Epithelial cell of prostate (primary cell): ENCODE measurements at places on chromosomes 1 and 21.

DNA sequence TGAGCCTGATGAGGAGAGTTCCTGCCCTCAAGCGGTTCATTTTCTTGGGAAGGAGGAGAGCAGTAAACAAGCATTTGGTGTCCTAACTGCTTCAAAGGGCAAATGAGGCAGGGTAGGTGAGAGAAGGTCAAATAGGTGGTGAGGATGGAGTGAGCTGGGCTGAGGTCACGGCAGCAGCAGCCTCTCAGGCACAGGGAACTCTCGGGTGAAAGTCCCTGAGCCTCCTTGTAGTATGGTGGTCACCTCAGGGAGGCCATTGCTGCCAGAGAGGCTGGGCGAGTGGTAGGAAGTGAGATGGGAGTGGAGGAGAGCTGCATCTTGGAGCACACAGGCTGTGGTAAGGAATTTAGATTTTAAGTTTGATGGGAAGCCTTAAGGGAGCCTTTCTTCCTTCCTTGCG, 4.0 kb downstream of the ADARB1 start:
- DNase-seq, result no peak

DNA sequence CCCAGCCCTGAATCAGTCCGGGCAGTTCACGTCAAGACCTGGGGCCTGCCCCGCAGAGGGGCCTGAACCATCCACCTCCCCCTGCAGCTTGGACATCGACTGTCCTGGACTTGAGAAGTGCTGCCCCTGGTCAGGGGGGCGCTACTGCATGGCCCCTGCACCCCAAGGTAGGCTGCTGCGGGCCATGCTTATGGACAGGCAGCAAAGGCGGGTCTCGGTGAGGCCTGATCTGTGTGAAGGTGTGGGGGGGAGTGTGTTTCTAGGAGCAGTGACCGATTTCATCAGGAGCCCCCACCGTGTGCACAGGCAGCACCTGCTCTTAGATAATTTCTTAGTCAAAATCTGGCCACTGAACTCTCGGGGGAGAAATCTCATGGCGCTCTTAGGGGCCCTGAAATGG, 13.0 kb downstream of the UMODL1 start:
- DNase-seq, result no peak

- no peak for DNase-seq
These were observed 185.3 kb upstream of the USP24 start for GRCh38 chr1:55400508-55400907.

DNA sequence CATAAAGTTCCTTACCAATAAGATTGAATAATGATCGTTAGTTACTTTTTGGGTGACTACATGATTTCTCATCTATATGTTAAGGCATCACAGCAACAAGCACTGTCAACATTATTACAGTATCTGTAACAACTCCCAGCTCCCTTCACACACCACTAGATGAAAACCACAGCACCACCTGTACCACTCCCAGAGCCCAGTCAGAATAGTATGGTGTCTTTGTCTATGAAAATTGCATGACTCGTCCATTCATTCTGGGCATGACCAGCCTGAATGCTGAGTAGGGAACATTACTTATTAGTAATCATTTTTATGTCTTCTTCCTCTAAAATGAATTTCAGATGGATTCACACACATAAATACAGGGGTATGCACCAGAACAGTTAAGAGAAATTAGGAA, 7.0 kb downstream of the OLFML2B start:
- DNase-seq, result peak; percentile 72

DNA sequence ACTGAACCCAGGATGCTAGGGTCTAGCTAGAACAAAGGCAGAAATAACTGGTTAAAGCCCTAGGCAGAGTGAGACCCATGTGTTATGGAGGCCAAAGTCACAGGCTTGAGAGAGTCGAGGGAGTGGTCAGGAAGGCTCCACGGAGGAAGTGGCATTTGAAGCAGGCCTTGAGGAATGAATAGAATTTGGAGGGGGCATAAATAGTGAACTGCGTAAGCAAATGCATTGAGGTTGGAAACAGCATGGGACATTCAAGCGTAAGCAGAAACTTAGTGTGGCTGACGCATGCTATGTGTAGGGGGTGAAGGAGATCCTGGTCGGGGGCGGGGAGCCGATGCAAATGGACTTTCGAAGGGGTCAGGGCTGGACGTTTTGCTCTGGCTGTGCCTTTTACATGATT, 11.5 kb downstream of the AZIN2 start:
- DNase-seq, result no peak

DNA sequence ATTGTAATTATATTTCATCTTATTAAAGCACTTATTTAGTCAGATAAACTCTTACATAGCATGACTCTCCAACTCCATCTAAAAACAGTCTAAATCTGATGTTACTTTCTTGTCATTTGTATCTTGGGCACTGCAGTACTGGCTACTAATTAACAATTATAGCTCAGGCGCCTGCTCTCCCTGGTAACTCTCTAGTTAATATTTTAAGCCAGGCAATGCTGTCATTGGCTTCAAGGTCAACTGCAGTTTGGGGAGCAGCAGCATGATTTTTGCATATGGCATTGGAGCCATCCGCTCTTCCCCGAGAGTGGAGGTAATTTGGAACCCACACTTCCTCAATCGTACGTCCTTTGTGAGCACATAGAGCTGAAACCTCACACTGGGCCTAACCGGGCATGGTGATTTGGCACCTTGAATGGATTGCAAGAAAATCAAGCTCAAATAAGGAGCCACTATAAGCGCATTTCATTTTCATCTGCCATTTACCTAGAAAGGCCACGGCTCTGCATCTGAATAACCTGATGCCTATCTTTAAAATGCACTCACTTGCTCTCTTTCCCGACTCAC, 187.7 kb downstream of the KAZN start:
- no peak for DNase-seq

DNA sequence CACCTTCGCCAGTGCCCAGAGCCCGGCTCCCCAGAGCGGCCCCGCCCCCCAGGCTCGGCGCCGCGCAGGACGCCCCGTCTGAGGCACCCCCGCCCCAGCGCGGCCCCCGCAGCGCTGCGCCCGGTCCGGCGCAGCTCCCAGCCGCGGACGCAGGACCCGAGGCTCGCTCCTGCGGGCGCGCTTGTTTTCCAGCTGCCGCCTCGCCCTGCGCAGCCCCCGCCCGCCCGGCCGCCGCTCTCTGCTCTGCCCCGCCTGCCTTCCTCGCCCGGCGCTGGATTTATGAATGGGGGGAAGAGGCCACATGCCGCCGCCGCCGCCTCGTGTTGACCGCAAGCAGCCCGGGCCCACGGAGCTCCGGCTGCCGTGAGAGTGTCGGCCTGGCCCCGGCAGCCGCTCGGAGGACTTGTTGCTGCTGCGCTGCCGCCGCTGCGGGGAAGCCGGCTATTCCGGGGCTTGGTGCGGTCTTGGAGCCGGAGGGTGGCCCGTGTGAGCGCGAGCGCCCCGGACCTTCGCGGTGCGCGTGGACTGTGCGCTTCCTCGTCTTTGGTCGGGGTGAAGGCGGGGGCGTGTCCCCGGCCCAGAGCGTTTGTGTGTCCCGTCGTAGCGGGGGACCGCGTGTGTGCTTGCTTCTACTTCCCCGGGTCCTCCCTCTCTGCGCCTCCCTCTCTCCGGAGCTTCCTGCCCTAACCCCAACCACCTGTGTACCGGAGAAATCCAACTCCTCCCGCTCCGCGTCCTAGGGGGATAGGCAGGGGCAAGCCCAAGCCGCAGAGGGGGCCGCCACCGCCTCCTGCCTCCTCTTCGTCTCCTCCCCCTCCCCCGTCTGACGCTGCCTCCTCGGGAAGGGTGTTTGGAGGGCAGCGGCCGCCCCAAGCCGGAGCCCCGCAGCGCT, 736 bp downstream of the KCNC4 start:
- DNase-seq, result no peak

DNA sequence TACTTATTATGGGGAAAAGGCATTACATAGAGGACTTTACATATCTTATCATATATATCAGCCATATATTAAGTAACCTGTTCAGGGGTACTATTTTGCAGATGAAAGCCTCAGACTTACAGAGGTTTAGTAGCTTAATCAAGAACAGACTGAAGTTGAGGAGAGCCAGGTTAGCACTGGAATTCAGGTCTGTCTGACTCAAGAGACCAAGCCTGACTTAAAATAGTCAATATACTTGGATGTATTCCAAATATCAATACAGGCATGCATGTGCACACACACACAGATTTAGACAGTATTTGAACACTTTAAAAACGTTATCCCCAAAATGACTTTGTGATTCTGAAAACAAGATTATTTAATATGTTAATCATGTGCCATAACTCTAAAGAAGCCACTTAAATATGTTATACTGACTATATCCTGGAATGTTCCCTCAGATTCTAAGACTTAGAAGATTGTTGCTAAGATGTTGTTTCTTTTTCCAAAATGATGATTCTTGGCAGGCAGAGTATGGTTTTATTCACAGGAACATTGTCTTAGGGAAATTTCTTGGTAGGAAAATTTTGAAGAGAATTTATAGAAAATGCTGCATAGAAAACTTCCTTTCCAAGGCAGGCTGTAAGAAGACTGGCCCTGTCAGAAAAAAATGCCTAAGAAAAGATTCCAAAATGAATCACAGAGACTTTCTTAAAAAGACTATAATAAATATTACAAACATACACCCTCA, 61.6 kb downstream of the ADAMTS1 start:
- DNase-seq, result no peak

DNA sequence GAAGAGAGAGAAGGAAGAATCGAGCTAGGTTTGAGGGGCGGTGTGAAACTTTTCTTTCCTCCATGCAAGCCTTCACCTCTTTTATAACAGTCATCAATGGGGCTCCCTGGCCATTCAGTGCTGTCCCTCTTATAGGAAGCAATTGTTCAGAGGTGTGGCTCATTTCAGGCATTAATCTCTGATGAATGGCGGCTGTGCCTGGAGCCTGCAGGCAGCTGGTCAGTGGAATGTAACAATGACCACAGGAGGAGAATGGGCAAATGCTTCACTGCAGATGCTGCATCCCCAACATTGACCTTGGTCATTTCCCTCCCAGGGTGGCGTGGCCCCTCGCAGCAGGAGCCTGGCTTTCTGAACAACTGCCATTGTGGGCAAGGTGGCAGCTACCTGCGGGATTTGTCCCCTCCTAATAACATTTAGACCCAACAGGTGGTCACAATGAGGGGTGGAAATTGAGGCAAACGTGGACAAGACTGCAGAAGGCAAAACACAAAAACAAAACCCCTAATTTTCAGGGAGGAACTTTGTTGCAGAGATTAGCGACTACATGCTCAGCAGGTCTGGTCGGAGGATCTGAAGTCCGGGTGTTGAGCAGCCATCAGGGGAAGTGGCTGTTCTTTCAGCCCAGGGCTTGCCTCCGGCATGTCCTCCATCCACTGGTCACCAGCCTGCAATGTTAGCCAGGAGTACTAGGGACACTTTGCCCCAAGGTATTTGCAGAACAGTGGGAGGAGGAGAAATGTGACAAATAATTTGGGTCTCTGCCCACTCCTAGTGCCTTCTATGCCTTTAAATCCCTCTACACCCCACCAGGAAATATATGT, 97.3 kb upstream of the PAXBP1 start:
- no peak for DNase-seq

- DNase-seq, result no peak
These were observed 486.7 kb downstream of the OMA1 start for GRCh38 chr1:58059789-58060188.

DNA sequence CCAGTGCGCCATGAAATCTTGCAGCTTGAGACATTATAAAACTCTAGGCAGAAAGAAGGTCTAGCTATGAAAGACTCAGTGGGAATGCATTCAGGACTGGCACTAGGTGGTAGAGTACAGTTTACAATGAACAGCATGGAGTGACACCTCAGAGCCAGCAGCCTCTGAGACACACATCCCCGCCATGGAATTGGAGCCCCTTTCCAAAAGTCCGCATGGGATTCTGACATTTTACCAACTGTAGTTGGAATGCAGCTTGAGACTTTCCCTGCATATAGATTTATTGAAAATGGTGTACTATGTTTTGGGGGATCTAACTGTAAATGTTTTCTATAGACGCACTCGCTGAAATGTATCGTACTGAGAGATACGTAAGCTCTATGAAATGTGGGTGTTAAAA, 116.3 kb downstream of the ZSCAN20 start:
- no peak for DNase-seq

DNA sequence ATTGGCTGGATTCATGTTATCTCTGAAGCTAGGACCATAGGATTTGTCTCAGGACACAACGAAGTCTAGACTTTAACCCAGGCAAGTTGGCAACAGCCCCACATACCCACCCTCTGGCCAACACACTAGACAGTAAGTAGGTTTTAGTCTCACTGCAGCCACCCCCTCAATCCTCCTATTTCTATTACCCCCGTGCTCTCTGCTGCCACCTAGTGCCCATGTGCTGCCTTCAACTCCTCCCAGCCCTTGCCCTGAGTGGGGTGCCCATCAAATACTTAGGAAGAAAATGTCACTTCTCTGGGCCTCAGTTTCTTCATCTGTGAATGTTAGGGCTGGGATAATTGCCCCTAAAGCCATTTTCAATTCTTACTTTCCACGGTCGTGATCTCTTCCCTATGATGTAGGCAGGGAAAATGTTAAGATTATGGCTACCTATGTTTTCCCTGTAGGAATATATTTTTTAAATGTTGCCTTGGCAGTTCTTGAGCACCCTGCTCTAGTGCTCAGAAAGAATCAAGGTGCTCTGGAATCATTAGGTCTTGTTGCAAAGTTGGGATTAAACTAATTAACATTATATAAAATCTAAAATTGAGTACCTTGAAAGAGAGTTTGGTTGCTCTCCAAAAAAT, 213.0 kb downstream of the LMX1A start:
- DNase-seq, result no peak
